ENCODE measurements at places on chromosomes 1 and 21.

DNA sequence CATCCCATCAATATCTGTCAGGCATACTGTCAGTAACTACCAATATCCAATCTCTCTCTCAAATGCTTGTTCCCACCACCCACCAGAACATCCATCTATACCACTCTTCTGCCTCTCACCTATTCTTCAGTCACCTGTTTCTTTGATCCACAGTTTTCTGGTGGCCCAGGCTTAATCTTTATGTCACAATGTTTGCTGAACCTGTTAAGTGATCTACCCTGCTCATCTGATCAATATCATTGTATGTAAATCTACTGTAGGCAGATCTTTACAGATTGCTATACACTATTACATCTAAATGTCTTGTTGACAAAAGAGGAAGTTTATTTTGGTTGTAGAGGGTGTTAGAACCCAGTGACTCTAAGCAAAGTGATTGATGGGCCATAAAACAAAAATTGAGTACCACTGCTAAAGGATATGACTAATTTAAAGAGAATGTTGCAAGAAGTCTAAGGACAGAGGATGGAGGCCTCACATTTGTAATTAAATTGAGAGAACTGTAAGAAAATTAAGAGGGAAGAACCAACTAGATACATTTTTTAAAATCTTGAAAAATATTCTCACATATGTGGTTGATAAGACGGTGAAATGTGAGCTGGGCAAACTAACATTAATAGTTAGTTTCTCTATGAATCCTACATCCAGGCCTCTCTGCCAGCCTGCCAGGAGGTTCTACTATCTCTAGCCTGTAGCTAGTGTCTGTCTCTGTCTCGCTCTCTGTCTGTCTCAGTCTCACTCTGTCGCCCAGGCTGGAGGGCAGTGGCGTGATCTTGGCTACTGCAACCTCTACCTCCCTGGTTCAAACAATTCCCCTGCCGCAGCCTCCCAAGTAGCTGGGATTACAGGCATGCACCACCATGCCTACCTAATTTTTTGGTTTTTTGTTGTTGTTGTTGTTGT is 34.1 kb downstream of the EGLN1 start:
- no peak for DNase-seq

DNA sequence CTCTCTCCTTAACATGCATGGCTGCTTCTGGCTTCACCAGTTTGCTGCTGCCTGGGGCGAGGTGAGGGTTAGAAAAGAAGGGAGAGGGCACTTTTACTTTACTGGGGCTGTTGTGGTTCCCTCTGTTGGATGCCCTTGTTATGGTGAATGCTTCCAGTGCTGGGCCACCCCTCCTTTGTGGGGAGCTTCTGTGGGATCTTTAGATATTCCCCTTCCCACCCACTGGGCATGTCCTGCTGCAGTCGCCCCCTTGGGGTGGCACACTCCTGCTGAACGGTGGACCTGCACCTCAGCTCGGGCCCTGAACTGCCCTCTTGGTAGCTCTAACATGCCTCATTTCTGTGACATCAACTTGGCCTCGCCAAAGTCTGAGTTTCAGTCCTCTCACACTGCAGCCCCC is 6.0 kb downstream of the TNN start:
- DNase-seq: no peak

GRCh38 chr1:10242135-10242534 is 31.8 kb downstream of the KIF1B start:
- DNase-seq: no peak

DNA sequence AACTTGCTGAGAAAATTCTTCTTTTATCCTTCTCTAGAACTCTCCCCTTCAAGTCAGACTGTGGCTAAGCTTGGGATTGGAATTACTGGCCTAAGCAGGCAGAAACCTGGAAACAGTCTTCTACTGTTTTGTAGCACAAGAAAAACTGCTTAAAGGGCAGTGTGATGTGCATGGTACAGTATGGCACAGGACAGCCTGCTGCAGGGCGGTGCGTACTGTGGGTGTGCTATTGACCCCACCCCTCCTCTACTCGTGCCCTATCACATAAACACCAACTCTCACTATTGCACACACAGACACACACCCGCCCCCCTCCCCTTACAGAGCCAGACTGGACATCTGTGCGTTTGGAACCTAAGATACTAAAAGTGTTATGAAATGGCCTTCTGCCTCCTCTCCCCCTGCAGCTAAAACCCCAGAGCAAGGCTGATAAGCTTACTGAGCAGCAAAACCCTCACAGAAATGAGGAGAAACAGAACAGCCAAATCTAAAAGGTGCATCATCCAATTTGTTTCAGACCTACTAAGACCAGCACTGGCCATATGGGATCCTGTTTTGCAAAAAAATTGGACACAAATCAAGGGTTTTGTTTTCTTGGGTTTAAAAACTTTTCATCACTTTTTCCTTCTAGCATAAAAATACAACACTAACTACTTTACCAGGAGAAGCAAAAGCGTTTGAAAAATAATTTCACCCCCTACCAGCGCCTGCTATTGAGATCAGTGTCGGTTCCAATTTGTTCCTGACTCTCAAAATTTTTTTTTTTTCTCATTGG is 355.8 kb upstream of the LYPLAL1 start:
- DNase-seq: no peak

- no peak for DNase-seq
Measured at GRCh38 chr1:47934243-47934805, 62.9 kb downstream of the TRABD2B start.

GRCh38 chr1:57131257-57131656 is 165.4 kb upstream of the C8B start:
- DNase-seq: no peak

DNA sequence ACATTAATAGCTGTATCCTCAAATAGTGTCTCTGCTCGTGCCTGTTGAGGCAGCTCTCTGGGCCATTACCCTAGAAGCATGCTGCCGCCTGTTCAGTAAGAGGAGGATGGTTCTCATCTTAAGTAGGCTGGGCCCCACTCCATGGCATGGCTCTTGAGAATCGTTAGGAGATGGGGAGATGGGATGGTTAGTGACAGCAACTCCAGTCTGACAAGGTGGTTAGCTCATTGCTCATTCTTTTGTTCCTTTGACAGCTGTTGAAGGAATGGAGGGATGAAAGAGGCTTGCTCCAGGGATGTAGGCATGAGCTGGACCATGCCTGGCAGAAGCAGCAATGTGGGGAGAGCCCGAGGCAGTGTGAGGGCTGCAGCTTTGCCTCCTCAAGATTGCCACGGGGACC is 68.2 kb downstream of the MAP10 start:
- DNase-seq: no peak

DNA sequence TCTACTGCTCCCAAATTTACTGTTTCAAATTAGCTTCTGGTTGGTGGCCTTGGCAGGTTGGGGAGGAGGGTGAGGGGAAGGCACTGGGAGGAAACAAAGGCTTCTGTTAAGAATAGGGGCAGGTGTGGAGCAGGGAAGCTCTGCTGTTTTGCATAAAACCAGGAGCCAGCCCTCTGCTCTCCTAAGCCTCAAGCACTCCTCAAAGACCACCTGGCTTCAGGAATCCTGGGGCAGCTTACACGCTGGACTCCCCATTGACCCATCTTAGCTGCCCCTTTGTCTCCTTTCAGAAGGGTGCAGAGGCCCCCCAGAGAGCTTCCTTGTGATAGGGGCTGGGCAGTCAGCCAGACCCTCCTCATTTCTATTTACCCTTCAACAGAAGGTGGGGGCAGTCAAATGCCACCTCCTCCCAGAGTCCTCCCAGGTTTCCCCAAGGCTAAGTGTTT is 11.5 kb upstream of the DHRS3 start:
- DNase-seq: no peak

- no peak for DNase-seq
Measured at GRCh38 chr1:119266386-119266785, 102.2 kb upstream of the HAO2 start.

DNA sequence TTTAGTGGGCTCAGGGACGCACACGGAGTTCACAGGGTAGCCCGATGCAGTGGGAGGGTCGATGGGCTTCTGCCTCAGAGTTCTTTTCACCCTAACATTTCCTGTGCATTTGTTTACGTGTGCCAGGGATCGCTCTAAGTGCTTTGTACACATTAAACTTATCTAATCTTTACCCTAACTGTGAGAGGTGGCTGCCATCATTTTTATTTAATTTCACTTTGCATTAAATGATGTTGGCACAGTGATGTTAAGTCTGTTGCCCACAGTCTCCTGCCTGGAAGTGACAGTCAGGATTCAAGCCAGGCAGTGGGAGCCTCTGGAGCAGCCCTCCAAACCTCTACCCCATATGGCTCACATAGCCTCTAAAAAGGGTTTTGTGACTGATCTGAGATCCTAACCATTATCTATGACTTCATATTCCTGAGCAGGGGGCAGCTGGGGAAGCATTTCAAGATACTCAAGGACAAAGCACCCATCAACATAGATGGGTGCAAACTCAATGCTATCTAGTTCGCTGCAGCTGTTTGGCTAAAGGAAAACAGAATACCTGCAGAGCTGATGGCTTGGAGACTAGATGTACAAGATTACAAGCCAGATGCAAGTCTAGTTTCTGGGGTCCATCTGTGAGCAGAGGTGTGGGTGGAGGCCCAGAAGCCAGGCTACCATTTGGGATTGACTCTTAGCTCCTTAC is 303.8 kb downstream of the DISC1 start:
- DNase-seq: no peak

DNA sequence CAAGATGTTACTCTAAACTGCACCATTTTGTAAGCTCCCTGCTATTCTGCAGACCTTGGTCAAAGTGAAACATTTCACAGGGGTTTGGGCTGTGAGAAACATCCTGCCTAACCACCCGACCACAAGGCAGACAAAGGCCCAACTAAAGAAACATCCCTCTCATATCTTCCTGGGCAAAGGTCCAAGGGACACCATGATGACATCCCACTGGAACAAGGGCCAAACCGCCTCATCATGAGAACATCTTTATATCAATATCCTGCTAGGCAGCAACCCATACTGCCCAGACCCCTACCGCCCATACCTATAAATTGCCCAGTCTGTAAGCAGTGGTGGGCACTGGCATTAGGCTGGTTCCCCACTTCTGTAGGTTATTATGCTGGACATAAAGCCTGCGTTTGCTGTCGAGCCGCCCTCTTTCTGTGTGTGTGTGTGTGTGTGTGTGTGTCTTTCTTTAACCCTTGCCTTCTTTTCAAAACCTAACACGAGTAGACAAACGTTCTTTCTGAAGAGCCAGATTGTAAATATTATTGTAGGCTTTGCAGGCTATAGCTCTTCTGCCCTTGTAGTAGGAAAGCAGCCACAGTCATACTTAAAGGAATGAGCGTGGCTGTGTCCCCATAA is 1.0 kb upstream of the PPIE start:
- no peak for DNase-seq

GRCh38 chr1:53431805-53432565 is 27.2 kb upstream of the DMRTB1 start:
- DNase-seq: no peak

GRCh38 chr1:185495007-185495406 is 178.0 kb upstream of the IVNS1ABP start:
- DNase-seq: no peak

- no peak for DNase-seq
Measured at GRCh38 chr1:238639861-238640260, 746.5 kb upstream of the CHRM3 start.

GRCh38 chr1:168097921-168098528 is 38.7 kb downstream of the GPR161 start:
- DNase-seq: no peak

GRCh38 chr1:35603468-35603867 is 30.4 kb downstream of the TFAP2E start:
- no peak for DNase-seq

DNA sequence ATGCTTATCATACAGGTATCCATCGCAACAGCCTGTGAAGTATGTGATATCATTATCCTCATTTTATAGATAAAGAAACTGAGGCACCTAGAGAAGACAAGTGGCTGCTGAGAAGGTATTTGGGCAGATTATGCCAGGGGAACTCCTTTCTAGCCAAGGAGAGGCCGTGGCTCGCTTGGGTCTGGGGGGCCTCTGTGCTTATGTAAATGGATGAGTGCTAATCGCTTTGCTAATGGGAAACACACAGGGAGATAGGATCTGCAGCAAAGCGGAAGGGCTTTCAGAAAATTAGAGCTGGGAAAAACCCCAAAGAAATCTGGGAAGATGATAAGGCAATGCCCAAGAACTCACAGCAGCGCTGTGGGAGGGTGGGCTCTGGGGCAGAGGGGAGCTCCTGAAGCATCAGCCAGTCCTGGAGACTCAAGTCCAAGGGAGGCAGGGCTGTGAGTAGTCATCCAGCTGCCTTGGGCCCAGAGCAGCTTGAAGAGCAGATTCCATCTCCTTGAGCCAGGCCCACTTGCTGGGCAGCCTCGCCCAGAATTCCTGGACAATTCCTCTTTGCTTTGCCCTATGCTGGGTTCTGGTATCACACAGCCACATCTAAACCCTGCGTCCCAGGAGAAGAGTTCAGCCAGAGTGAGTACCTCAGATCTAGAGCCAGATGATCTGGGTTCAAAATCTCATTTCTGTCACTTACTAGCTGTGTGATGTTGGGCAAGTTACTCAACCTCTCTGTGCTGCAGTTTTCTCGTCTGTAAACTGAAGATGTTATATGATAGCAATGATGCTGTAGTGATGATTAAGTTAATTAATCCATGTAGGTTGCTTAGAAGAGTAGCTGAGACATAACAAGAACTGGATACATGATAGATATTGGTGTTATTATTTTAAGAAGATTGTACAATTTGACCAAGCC is 36.7 kb downstream of the FOXD2 start:
- DNase-seq: no peak

DNA sequence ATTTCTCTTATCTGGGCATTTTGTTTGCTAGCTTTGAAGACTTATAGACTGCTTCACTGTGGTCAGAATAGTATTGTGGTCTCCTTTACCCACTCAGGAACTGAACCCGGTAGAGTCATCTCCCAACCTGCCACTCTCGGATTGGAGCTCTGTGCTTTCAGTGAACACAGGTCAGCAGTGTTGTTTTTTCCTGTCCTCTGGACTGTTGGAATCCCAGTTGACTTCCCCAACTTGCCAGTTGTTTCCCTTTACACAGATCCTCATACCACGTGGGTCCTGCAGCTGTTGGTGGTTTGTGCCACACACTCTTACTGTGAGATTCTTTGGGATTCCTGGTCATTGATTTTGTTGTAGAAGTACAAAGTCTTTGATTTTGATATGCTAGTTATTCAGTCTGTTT is 214.1 kb downstream of the DYRK1A start:
- no peak for DNase-seq

DNA sequence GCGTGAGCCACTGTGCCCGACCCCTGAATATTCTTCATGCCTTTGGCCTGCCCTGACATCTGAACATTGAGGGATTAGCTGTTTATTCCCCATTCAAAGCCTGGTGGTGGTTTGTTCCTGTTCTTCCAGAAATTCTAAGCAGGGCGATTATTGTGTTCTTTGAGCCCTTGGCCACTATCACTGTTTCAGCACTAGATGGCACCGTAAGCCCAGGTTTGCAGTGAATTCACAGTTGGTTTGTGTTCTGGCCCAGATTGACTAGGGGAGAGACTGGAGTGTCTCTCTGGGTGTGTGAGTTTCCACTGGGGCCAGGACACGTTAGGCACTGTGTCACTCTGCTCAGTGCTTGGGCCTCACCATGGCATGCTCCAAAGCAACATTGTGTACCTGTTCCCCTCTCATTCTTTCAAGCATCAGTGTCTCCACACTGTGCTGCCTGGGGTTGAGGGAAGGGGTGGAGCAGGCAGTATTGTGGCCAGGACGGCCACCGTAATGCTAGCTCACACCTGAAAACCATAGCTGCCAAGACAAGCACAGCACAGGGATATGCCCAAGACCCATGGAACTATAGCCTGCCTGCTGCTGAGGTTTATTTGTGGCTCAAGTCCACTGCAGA is 52.7 kb downstream of the PKN2 start:
- no peak for DNase-seq
